ENCODE measurements at places on chromosomes 4 and X. TPM values are rescaled to one million over a fixed set of nuclear protein-coding genes. Genes with fewer than 3 reads are reported as not detected.

GRCh38 chr4:2251795-2252529, 9.9 kb downstream of the MXD4 start:
- peak; percentile 35 for DNase-seq

Gene GABRE
- 11.7 TPM for total RNA-seq

Gene HHIP
- total RNA-seq = 0.39 TPM

Gene CCDC149
- 15.0 TPM for total RNA-seq

Gene ASMT
- total RNA-seq = not detected

Gene GRIA2
- not detected for total RNA-seq

Gene FAT1
- 77.1 TPM for total RNA-seq

Data from right cardiac atrium (tissue), 5 donors.